ENCODE measurements at places on chromosomes 5 and 9.

GRCh38 chr9:105087910-105088898, 156.2 kb upstream of the SLC44A1 start:
- no peak for DNase-seq

GRCh38 chr5:25604681-25605080, 959.9 kb upstream of the CDH10 start:
- DNase-seq = no peak

DNA sequence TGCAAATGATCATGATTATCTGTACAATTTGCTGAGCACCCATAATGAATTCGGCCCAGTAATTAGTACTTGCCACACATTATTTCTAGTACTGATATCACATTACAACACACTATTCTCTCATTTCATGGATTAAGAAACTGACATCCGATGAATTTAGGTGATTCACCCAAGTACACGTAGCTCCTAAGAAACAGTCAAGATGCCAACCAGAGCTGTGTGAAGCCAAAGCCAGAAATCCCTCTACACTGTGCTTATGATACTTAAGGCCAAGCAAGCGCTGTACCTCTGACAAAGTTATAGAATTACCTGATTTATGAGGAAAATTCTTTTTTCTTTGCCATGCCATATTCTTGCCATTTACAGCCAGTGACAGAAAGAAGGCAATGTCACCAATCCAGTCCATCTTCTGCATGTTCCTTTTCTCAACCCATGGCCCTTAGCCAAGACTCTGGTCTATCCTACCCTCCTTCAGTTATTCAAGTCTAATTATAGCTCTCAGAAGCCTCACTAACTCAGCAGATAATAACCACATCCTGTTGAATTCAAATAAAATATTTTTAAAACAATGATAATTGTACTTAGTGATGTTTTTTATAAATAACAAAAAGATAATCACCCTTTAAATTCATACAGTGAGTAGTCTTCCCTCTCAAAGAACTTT, 74.3 kb upstream of the PTGER4 start:
- no peak for DNase-seq

- DNase-seq = no peak
Measured at GRCh38 chr5:123209502-123210027, 120.5 kb downstream of the PRDM6 start.

DNA sequence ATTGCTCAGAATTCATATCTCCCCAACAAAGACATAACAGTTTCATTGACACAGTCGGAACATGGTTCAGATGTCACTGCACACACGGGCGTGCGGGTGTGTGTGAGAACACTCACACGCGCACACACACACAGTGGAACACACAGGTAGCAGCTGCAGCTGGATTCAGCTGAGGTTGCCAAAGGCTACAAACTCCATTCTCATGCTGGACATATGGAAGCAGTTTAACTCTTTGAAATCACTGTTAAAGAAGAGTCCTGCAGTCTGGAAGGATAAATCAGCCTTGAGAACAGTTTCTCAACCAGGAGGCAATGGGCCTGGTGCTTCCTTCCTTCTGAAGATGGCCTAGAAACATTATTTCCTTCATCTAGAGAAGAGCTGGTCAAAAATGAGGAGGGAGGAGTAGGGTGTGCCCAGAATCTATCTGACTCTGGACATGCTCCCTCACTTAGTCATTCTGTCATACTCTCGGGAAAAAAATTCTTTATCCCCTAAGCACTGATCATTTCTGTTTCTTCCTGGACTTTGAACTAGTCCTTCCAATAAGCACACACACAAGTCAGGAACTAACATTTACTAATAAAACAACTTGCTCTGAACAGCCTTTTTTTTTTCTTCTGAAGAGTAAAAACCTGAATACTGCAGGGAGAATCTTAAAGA, 160.6 kb downstream of the ZDHHC21 start:
- DNase-seq = no peak

DNA sequence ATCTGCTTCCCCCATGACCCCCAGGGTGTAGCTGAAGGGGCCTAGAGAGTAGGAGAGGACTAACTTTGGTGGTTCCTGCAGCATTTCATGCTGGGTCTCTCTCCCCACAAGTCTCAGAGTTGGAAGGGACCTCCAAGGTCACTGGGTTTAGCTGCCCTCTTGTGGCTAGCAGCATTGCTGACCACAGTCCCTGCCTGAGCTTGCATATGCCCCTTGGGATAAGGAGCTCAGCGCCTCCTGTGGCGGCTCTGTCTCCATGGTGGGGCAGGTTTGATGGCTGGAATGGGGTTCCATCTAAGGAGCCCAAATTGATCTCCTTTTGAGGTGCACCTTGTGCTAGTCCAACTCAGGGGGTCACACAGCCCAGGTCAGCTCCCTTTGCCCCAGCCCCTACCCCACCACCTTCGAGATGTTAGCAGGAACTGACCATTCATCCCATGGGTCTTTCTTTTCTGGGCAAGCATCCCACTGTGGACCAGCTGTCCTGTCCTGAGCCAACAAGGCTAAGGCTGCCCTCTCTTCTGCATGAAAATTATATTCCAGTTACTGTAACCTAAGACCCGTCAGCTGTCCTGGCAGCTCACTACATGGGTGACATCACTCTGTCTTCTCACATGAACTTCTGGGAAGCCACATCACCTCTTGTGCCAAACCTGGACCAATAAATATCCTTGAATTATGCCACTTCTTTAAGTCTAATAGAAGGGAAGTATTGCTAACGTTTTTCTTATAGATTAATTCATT, 196.2 kb downstream of the HSPA4 start:
- no peak for DNase-seq

DNA sequence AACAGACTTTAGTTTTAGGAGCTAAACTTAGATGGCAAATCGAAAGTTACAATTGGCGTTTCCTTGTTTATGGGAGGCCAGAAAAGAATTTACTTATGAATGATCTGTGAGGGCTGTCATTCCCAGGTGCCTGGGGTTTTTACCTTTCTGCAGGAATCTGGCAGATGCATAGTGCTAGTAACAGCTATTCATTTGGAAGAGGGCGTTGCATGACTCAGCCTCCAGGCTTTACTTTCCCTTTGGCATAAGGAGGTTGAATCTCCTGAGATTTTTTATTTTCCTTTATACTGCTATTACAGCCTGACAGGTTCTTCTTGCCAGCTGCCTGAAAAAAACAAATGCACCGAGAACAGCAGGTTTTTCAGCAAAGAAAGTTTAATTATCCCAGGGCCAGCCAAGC, 30.0 kb downstream of the CARD6 start:
- no peak for DNase-seq

DNA sequence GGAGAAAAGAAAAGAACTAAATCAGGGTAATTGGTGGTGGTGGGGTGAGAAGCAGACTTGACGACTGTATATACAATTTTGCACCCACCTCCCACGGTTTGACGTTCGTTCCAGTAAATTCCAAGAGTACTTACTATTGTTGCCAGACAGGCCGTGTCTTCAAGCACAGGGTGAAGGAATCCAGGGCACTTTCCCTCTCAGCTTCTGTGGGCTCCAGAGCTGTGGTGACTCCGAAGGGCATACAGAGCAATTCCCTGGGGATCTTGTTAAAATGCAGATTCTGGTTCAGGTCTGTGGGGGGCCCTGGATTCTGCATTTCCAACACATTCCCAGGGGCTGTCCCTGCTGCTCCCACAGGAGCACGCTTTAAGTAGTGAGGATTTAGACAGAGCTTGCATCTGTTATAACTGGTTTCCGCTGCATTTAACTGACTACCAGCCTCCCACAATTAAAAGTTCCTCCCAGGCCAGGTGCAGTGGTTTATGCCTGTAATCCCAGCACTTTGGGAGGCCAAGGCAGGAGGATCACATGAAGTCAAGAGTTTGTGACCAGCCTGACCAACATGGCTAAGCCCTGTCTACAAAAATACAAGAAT, 49.3 kb upstream of the FANCC start:
- DNase-seq = no peak

DNA sequence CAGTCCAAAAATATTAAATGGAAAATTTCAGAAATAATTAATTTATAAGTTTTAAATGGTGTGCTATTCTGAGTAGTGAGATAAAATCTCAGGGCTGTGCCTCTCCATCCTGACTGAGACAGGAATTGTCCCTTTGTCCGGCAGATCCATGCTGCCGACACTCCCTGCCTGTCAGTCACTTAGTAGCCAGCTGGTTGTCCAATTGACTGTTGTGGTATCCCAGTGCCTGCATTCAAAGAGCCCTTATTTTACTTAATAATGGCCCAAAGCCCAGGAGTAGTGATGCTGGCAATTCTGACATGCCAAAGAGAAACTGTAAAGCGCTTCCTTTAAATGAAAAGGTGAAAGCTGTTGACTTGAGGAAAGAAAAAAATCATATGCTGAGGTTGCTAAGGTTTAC, 157.5 kb downstream of the ENC1 start:
- DNase-seq = no peak
